ENCODE measurements at places on chromosomes 5 and 9.

GRCh38 chr9:121182101-121182836, 19.4 kb downstream of the RAB14 start:
- no peak for DNase-seq

- DNase-seq: no peak
Observed at GRCh38 chr9:19642256-19642655, 146.6 kb downstream of the SLC24A2 start.

GRCh38 chr9:95835393-95835792, 40.1 kb upstream of the ERCC6L2 start:
- no peak for DNase-seq

DNA sequence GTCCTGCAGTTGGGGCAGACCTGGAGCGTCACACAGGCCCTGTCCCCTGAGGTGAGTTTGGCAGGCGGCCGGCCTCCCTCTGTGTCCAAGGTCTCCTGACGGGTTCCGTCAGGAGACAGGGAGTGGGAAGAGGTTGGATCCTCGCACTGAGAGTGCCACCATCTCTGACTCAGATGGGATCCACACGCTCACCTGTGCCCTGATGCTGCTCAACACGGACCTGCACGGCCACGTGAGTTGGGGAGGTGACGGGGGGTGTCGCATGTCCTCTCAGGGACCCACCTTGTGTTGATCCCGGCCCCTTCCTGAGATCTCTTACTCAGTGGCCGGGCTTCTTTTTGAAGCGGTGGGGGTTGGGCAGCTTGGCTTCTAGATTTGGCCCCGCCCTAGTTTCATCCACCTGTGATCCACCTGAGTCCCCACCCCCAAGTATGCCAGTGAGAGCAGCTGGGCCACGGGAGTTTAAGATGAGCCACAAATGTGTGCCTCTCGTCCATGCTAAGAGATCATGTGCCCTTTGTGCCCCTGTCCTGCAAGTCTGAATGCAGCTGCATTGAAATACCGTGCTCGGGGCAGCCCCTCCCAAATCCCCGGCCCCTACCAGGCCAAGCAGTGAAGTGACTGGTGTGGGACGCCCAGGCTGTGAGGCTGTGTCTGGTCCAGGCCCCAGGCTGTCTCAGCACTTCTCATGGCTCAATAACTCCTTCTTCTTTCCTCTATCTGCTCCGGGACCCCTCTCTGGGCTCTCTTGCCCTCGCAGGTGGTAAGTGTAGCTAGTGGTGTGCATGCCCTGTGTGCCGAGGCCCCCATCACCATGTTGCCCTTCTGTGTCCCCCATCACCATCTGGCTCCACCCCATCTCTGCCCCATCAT, 27.2 kb downstream of the PSD2 start:
- DNase-seq: no peak

- no peak for DNase-seq
Observed at GRCh38 chr9:36822201-36822600, 211.9 kb downstream of the PAX5 start.

DNA sequence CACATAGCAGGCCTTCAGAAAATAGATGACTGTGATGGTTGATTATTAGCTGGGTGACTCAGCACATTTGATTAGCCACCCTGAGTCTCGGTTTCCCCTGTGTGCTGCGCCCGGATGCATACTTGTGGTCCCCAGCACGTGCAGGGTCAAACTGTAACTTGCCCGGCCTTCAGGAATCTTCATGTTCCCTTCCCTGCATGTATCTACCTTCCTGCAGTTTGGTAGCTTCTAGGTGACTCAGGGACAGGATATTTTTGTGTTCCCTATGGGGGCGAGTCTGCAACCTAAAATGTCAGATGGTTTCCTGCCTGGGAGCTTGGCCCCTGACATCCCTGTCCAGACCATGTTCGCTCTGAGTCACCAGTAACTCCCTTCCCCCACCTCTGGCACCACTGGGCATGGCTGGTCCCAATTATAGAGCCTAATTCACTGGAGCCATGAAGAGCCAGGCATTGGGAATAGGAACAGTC, 13.2 kb downstream of the PTGS1 start:
- no peak for DNase-seq

DNA sequence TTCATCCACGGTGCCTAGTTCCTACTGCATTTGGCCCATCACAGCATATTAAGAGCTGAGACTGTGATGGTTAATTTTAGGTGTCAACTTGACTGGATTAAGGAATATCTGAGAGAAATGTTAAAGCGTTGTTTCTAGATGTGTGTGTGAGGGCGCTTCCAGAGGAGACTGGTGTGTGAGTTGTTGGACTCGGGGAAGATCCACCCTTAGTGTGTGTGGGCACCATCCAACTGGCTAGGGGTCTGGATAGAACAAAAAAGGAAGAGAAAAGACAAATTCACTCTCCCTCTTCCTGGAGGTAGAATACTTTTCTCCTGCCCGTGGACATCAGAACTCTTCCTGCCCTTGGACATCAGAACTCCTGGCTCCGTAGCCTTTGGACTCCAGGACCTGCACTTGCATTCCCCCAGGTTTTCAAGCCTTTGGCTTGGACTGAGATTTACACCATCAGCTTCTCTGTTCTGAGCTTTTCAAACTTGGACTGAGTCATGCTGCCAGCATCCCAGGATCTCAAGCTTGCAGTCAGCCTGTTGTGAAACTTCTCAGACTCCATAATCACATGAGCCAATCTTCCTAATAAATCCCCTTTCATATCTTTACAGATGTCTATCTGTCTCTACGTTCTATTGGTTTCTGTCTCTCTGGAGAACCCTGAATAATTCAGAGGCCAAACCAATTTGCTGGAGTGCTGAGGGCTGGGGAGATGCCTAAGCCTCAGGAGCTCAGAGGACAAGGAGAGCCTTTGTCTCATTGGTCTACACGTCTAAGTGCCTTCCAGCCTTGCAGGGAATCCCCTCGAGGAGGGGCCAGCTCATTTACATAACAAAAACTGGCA, 164.5 kb downstream of the DCP2 start:
- no peak for DNase-seq

DNA sequence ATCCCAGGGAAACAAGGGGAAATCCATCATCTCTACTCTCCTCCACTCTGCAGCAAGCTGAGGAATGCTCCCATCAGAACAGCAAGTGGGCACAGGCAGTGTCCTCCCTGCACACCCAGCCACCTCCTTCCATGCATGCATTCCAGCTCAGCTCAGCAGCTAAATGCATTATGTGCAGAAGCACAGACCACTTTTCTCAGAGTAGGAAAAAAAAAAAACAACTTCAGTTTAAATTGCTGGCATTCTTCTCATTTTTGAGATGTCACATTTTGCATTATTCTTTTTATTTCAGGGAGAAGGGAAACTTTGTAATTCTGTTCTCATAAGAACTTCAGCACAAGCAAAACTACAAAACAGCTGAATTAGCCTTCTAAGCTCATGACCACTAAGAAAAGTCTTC, 312.2 kb downstream of the SEMA5A start:
- DNase-seq: no peak

- DNase-seq: no peak
Observed at GRCh38 chr5:55364537-55365055, 56.8 kb downstream of the MTREX start.

- no peak for DNase-seq
Observed at GRCh38 chr9:76873056-76873792, 32.7 kb downstream of the PRUNE2 start.

DNA sequence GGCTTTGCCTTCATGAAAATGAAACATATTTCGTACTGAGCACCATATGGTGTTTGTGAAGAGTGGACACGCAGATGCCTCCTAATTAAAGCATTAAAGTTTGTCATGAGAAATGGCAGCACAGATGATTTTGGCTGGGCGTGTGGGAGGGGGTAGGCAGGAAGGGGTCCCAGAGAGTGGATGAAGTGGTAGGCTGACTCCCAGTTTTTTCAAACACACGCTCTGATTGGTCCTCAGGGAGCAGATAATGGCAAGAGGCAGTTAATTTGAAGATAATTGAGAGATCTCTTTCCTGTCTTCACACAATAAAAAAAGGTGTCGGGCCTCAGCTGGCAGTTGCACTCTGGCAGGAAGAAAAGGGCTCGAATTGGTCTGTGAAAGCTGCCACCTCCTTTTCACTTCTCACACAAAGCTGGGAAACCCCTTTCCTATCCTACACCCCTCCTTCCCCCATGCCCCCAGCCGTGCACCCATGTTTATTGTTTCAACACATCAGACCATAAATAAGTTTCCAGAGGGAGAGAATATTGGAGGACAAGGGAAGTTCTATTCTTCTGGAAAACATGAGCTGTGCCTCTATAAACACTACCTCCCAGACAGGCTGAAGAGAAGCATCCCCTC, 429.6 kb downstream of the ARHGEF28 start:
- DNase-seq: no peak

DNA sequence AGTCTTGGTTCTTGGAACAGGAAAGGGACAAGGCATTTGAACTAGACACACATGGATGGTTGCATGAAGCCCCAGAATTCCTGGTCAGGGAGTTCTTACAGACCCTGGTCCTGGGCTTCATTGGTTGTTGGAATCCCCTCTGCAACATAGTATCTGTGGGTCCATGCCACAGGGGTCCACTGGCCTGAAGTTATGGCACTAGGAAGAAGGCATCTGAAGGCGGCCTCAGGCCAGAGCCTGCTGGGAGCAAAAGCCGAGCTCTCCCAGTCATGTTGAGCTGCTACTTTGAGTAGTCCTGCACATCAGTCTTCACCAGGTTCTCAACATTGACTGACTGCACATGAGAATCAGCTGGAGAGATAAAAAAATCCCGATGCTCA, 71.1 kb upstream of the PITX1 start:
- DNase-seq: no peak

DNA sequence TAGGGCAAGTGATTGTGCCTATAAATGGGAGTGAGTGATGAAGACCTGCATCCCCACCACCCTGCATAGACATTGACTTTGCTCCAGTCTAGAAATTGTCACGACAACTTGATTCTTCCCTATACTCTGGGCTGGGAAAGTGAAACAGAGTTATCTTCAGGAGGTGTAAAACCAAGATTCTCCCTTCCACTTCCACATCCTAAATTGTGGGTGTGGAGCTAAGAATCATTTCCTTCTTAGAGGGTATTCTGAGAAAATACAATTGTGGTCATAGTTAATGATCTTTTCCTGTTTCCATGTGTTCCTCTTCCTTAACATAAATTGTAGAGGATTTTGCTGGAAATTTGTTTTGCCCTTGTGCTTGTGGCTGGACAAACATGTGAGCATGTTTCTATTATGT, 96.8 kb upstream of the PJA2 start:
- DNase-seq: no peak
